Chondrocyte (in vitro differentiated cells): ENCODE measurements at places on chromosomes 16 and 17. TPM values are rescaled to one million over a fixed set of nuclear protein-coding genes. Genes with fewer than 3 reads are reported as not detected.
A peak's percentile ranks its signal among the peaks of the same experiment; 100 is the strongest.

- no peak for DNase-seq
Measured at GRCh38 chr17:60006160-60006559, 41.6 kb upstream of the RNFT1 start.

DNA sequence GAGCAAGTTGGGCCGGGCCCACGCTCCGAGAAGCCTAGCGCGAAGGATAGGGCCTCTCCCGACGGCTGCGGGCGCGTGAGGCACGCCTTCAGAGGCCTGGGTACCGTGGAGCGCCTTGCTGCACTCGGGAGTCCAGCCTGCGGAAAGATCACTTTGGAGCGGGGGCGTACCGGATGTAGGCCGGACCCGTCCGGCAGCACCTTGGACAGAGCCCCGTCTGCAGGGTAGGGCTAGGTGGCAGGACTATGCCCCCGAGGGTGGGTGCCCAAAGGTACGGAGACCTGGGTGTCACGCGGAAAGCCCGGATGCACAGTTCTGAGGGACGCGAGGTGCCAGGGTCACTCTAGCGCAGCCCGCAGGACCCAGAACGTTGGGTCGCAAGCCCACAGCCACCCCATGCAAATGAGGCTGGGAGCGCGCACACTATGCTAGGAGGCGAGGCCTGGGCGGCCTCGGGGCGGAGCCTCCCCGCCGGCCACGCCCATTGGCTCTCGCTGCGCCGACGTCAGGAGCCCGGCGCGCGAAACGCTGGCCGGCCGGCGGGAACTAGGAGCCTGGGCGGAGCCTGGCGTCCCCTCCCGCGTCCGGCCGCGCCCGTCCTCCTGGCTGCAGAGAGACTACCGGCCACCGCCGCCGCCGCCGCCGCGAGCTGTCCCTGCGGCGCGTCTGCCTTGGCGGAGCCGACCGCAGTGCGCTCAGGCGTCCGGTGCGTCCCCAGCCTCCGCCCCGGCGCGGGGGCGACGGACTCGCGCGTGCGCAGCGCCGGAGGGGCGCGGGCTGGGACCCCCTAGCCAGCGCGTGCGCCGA lies at the start of gene PAQR4:
Gene PAQR4 (plus strand): TSS at position 611 of the 807 bp plus-strand sequence. CDS start 327 bp downstream, outside the sequence.
- DNase-seq = no peak

DNA sequence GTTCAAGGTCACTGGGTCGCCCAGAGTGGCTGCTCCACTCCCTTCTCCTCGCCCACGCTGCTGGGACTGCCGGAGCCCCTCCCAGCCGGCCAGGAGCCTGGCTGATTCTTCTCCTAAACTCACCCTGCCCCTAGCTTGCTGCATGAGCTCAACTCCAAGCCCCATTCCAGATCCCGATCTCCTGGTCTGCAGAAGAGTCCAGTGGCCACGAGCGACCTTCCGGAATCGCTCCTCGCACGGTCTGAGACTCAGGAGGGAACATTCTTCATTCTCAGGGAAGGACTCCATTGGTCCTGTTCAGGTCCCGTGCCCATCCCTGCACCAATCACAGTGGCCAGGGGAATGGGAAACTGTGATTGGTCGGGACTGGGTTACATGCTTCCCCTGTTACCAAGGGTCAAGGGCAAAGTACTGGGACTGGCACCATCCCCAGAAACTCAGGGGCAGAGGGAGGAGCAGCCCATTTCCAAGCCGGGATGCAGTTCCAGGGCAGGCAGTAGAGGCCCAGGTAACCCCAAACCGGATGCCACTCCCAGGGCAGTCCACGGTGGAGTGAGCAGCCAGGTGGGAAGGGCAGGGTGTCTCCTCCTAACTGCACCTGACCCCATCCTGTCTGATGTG lies 24.5 kb upstream of the CIBAR2 start:
- DNase-seq = no peak

- DNase-seq = no peak
Measured at GRCh38 chr17:76383546-76384221, 725 bp upstream of the SPHK1 start.

GRCh38 chr17:3635474-3636153 lies 436 bp downstream of the SHPK start:
- no peak for DNase-seq

- no peak for DNase-seq
Measured at GRCh38 chr16:87757841-87758426, 7.9 kb downstream of the KLHDC4 start.

GRCh38 chr16:64696866-64697265 lies 425.0 kb downstream of the CDH11 start:
- no peak for DNase-seq

GRCh38 chr17:52148969-52149351 lies 9.6 kb downstream of the CA10 start:
- DNase-seq = no peak

DNA sequence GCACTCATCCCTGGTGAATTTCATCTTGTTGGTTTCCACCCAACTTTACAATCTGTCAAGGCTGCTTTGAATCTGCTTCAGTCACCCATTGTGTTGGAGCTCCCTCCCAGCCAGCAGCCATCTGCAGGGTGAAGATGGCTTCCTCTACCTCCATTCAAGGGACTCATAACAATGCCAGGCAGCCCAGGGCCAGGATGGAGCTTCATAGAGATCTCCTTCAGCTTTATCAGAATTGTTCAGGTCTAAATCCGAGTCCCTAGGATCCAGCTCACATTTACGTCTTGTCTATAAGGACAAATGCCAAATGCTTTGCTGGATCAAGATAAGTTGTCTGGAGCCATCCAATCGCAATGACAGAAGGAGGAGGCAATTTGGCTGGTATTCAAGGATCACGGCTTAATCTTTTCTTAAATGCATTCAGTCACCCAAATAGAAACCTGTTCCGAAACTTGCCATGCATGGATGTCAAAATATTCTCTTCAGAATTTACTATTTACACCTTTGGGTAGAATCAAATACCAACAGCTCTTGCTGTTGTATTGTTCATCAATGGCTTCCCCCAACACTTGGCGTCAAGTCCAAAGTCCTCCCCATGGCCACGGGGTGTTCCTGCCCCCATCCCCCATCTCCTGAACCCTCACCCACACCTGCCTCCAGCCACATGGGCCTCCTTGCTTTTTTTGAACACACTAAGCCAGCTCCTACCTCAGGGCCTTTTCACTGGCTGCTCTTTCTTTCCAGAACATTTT lies 3.8 kb upstream of the FAM171A2 start:
- no peak for DNase-seq

DNA sequence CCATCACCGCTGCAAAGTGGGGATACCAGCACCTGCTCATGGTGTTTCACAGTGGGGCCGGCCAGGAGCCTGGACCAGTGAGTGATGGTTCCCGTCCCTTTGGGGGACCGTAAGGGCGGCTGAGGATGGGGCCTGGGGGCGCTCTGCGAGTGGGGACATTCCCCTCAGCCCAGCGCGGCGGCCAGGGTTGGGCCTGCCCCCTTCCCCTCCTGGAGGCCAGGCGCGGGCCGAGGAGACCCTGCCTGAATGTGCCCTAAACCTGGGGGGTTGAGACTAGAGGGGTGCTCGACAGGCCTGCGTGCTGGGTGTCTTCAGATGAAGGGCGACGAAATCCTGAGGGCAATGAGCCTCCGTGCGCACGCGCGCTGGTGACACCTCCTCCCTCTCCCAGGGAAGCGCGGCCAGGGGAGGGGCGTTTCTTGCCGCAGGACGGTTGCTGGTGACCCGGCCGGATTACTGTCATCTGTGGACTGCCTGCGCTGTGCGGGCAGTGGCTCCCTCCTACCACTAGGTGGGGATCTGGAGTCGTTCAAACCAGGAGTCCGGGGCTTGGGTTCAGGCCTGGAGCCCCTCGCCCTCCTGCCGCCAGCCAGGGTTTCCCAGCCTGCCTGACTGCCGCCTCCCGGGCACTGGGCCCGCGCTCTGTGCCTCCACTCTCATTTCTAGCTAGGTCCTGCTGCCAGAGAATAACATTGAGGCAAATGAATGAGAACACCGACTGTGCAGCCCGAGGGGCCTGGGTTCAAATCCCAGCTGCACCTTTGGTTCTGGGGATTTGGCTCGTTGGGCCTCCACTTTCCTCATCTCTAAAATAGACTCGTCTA lies 17.1 kb downstream of the TBX2 start:
- no peak for DNase-seq

- no peak for DNase-seq
Measured at GRCh38 chr16:77553130-77553529, 118.3 kb upstream of the ADAMTS18 start.

- no peak for DNase-seq
Measured at GRCh38 chr16:24729951-24730815, 732 bp downstream of the TNRC6A start.

GRCh38 chr16:81136390-81137335 lies 40.5 kb upstream of the GCSH start:
- no peak for DNase-seq

- DNase-seq = peak; percentile 95
Measured at GRCh38 chr17:83195330-83196023, 116.1 kb downstream of the METRNL start.

GRCh38 chr17:34527908-34528470 lies 51.4 kb upstream of the TMEM132E start:
- no peak for DNase-seq

DNA sequence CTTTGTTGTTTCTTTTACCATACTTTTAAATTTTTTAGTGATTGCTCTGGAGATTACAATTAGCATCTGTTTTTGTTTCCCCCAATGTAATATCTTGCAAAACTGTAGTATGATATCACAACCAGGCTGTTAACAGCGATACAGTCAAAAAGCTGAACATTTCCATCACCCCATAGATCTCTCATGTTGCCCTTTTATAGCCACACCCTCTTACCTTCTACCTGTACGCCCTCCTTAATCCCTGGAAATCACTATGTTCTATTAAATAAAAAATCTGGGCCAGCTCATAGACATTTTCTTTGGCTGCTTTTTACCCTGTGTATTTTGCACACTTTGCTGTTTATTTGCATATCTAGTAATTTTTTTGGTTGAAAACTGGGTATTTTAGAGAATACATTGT lies 67.2 kb upstream of the NACA2 start:
- DNase-seq = no peak

GRCh38 chr17:36183001-36183971 lies 6.8 kb upstream of the TBC1D3B start:
- peak; percentile 98 for DNase-seq

DNA sequence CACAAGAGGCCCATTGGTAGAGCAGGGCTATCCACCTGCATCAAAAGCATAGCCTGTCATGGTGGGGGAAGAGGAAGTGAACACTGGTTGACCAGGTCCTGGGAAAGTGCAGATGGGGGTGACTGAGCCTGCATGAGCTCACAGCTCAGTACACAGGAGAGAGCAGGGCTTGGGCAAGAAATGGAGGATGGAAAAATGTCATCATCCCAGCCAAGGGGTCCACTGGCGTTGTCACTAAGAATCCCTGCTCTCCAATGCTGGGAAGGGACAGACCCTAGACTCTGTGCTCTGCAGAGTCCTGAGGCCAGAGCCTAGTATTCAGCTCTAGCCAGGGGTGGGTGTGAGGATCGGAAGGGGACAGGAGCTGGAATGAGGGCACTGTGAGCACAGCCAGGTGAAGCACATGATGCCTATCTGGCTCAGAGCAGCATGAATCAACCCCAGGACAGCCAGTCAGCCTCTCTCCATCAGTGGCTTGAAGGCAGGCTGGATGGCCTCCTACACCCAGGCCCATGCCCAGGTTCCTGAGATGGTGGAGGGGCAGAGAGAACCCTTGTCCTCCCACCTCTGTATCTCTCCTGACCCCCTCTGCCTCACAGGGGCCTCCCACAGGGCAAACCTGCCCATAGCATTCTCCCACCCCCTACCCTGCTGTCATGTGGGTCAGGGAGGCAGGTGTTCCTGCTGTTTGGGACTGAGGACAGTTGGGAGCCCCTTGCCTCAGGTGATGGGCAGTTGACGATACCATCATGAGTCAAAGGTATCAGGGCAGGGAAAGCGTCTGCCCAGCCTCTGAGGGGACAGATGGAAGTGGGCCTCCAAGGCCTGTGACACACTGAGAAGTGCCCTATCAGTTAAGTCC lies 13.8 kb upstream of the CTCF start:
- DNase-seq = no peak

ZNF319 gene
- 9.2 to 12.0 TPM (median 11.9 TPM) in 3 replicates for total RNA-seq

MAP2K3 gene
- total RNA-seq = 31.3 to 38.3 TPM (median 35.9 TPM) in 3 replicates

TBC1D3C gene
- not detected in 3 replicates for total RNA-seq

MLYCD gene
- 2.9 to 4.4 TPM (median 3.1 TPM) in 3 replicates for total RNA-seq

SLC35G6 gene
- not detected in 3 replicates for total RNA-seq

SLC47A1 gene
- total RNA-seq = 1.7 to 4.9 TPM (median 2.0 TPM) in 3 replicates

IRX3 gene
- 0.47 to 0.85 TPM (median 0.56 TPM) in 3 replicates for total RNA-seq

C17orf50 gene
- not detected in 3 replicates for total RNA-seq

PRAC1 gene
- not detected in 3 replicates for total RNA-seq

CREBBP gene
- total RNA-seq = 59.2 to 64.0 TPM (median 60.7 TPM) in 3 replicates

RHBDF1 gene
- 52.4 to 55.5 TPM (median 52.7 TPM) in 3 replicates for total RNA-seq

PPP1R27 gene
- total RNA-seq = not detected in 3 replicates

MCRIP2 gene
- total RNA-seq = 10.4 to 16.9 TPM (median 15.3 TPM) in 3 replicates

HOXB6 gene
- not detected in 3 replicates for total RNA-seq

ARHGDIG gene
- total RNA-seq = 0.82 to 4.0 TPM (median 3.7 TPM) in 3 replicates

CHST4 gene
- not detected in 3 replicates for total RNA-seq

NETO2 gene
- total RNA-seq = 9.0 to 10.2 TPM (median 10.1 TPM) in 3 replicates

SRSF2 gene
- 94.4 to 183 TPM (median 95.2 TPM) in 3 replicates for total RNA-seq

SCGB1C2 gene
- not detected in 3 replicates for total RNA-seq

OR1F1 gene
- 0.37 to 0.38 TPM in 2 of 3 replicates, not detected in the other for total RNA-seq
